ENCODE measurements at places on chromosomes 5 and 9.

- no peak for DNase-seq
Measured at GRCh38 chr5:25091921-25092320, 447.1 kb upstream of the CDH10 start.

DNA sequence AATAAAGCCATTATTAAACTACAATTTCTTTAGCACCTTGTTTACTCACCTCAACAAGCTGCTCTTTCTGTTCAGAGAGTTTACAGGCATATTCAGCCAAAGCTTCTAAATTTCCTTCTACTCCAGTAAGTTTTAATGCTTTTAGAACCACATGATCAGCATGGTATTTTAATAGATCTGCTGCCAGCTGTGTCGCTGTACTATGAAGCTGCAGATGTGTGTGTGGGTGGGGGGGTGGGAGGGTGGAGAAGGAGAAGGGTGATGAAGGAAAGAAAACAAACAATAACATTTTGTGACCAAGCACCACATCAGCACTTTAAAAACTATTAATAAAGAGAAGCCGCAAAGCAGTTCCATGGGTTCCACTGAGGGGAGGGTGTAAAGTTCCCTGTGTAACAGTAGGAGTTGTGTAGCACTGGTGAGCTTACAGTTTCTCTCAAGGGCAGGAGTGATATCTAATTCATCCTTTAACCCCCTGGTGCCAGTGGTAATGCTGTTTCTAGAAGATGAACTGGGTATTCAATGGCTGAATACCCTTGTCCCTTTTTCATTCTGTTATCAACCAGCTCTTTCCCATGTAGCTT lies 38.5 kb downstream of the ABITRAM start:
- no peak for DNase-seq

GRCh38 chr9:94819161-94819687 lies 92.7 kb downstream of the AOPEP start:
- DNase-seq, result no peak

DNA sequence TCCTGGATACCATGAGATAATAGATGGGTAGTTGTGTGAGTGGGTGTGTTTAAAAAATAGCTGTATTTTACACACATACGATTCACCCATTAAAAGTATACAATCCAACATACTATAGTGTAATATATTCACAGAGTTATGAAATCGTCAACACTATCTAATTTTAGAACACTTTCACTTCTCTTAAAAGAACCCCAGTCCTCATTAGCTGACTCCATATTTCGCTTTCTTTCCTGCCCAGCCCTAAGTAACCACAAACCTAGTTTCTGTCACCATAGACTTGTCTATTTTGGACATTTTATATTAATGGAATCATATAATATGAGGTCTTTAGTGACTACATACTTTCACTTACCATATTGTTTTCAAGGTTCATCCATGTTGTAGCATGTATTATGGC lies 63.8 kb upstream of the S1PR3 start:
- DNase-seq, result peak; percentile 94

DNA sequence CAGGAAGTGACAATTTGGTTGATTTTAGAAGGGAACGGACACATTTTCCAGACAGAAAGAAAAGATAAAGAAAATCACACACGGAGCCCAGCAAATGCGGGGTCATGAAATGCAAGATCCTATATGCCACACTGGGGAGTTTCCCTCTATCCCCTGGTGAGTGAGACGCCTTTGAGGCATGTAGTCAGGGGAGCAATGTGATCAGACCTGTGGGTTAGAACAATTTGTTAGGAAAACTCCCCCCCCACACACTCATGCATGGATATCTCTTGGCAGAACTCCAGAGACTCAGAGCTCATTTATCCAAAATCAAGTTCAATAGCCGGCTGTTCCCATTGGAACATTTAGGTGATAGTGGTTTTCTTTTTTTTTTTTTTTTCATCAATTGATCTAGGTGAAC lies 71.7 kb upstream of the TRIO start:
- no peak for DNase-seq

DNA sequence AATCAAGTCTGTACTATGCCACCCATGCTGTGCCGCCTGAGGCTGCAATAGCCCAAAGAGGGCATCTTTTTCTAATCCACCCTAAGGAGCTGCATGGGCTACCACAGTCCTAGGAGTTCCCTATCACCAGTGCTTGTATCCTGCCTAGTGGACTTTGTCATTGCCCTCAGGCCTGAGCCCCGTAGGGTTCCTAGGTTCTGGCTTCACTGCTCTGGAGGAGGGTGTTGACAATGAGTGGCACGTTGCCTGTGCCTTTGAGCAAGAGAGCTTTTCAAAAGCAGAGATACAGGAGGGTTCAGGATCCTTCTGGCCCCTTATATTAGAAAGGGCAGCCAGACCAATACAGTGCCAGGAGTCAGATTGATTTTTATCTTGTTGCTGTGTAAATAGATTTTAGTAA lies 93.0 kb downstream of the PRDM6 start:
- DNase-seq, result no peak
